ENCODE measurements at places on chromosomes 7 and 10.

GRCh38 chr7:93146472-93147141 is 1.6 kb downstream of the SAMD9L start:
- DNase-seq: no peak

DNA sequence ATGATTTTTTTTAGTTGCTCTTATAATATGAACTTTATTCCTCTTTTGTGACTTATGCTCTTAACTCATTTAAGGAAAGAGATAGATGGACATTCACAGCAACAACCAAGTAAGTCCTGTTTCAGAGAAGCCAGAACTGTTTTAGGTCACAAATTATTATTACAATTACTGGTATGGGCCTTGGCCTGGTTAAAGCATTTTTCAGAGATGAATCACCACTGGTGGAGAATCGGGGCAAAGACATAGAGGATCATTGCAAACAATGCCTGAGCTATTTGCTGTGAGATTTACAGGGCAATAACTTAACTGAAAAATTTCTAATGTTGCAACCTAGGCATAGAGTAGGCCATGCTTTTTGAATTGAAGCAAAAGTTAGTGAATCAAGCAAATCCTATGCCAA is 138.0 kb upstream of the YAE1 start:
- DNase-seq: no peak

- peak; percentile 22 for DNase-seq
Measured at GRCh38 chr7:98974205-98974604, 95.9 kb downstream of the TRRAP start.

DNA sequence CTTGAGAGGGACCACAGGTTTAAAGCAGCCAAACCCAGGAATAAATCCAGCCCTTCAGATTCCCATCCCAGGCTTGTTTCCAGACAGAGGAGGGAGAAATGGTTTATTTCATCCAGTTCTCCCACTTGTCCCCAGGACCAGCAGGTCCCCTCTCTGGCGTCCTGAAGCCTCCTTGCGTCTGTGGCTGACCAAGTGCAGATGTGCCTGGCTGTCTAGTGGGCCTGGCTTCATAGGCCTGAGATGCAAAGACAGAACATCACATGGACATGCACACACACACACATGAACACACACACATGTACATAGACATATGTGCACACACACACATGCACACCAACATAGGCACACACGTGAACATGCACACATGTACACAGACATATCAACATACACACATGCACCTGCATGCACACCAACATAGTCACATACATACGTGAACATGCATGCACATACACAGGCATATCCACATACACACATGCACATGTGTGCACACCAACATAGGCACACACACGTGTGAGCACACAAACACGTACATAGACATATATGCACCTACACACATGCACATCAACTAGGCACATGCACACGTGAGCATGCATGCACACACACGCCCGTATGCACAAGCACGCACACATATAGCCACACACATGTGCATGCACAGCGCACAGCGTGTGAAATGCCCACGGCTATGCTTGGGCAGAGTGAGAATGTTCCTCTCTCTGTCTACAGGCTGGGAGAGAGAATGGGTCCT is 10.7 kb downstream of the FOXL3 start:
- peak; percentile 19 for DNase-seq

GRCh38 chr10:79065091-79065551 is 3.6 kb upstream of the ZMIZ1 start:
- no peak for DNase-seq

- no peak for DNase-seq
Measured at GRCh38 chr10:33258967-33259366, 75.5 kb downstream of the NRP1 start.

GRCh38 chr10:29343607-29344038 is 54.8 kb downstream of the LYZL1 start:
- DNase-seq: no peak
